ENCODE measurements at places on chromosomes 13 and 19. TPM values are rescaled to one million over a fixed set of nuclear protein-coding genes. Genes with fewer than 3 reads are reported as not detected.

LDLR gene
- total RNA-seq, result 199 TPM

HIF3A gene
- total RNA-seq, result 18.8 TPM

BST2 gene
- total RNA-seq, result 1.6 TPM

MAU2 gene
- 21.4 TPM for total RNA-seq

ABHD13 gene
- total RNA-seq, result 9.6 TPM

ZNF728 gene
- total RNA-seq, result not detected

FFAR2 gene
- not detected for total RNA-seq

OR4F17 gene
- not detected for total RNA-seq

CCDC70 gene
- not detected for total RNA-seq

IGFL3 gene
- total RNA-seq, result not detected
